ENCODE measurements at places on chromosomes 4 and X. TPM values are rescaled to one million over a fixed set of nuclear protein-coding genes. Genes with fewer than 3 reads are reported as not detected.

DNA sequence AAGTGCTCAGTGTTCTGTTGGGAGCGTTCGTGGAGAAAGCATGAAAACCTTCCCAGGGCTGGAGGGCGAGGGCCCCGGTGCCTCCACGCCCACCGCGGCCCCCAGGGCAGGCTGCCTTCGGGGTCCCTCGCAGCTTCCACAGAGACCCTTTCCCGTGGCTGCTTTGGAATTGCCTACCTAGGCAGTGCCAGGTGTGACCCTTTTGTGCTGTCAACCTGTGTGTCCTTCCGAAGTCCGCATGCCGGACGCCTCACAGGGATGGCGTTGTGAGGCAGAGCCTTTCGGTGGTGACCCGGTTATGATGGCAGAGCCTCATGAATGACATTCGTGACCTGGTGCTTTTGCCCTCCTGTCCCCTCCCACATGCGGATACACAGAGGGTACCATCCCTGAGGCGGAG is 17.4 kb downstream of the TMEM175 start:
- no peak for DNase-seq

The STPG2 gene
- total RNA-seq: not detected

The GRIA3 gene
- 0.36 TPM for total RNA-seq

- DNase-seq: no peak
These were observed 106.0 kb upstream of the PNPLA4 start for GRCh38 chrX:8033175-8033574.

- DNase-seq: no peak
These were observed 37.1 kb upstream of the INPP4B start for GRCh38 chr4:142883040-142883832.

GRCh38 chr4:172073590-172073989 is 260.4 kb downstream of the GALNTL6 start:
- DNase-seq: no peak

GRCh38 chr4:6857009-6857882 is 52.4 kb upstream of the TBC1D14 start:
- no peak for DNase-seq

DNA sequence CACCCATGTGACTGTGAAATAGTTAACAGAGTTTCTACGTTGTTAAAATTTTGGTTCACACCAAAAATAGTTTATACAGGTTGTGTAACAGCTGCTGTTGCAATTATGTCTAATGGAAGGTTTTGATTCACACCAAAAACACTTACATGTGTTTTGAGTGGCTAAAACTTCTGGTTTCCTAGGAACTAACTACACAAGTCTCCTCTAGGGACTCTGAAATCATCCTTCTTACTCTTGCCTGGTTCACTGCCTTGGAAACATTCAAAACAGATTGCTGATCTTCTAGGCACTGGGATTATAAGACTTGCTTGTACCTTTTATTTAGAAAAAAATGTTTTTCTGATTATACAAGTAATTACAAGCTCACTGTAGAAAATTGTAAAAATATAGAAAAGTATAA is 14.9 kb upstream of the MORC4 start:
- DNase-seq: no peak
